ENCODE measurements at places on chromosomes 7 and 10. TPM values are rescaled to one million over a fixed set of nuclear protein-coding genes. Genes with fewer than 3 reads are reported as not detected.

The KNDC1 gene
- 0.50 TPM for total RNA-seq

The UBE2D1 gene
- 12.1 TPM for total RNA-seq

The NME8 gene
- not detected for total RNA-seq

The RET gene
- 0.77 TPM for total RNA-seq

The C10orf95 gene
- total RNA-seq, result under 0.01 TPM

The NPY4R2 gene
- total RNA-seq, result not detected

The ZPBP gene
- total RNA-seq, result not detected

The SLC39A12 gene
- total RNA-seq, result not detected

The PPP1R17 gene
- total RNA-seq, result not detected

The LOXL4 gene
- 52.6 TPM for total RNA-seq

The CYP3A7 gene
- 37.8 TPM for total RNA-seq

The FGFBP3 gene
- total RNA-seq, result 0.50 TPM

The CLRN3 gene
- not detected for total RNA-seq

The GATA3 gene
- total RNA-seq, result not detected

The SMNDC1 gene
- 7.2 TPM for total RNA-seq

The PLCE1 gene
- 0.33 TPM for total RNA-seq

The ACSM6 gene
- total RNA-seq, result not detected

The ITIH5 gene
- total RNA-seq, result 49.3 TPM

The VKORC1L1 gene
- 12.7 TPM for total RNA-seq

The PNLIPRP1 gene
- not detected for total RNA-seq

The FXYD4 gene
- total RNA-seq, result not detected

The TMEM225B gene
- total RNA-seq, result 1.2 TPM

The HTR5A gene
- not detected for total RNA-seq

The DBF4 gene
- 13.9 TPM for total RNA-seq

The NPTX2 gene
- under 0.01 TPM for total RNA-seq

The UCMA gene
- total RNA-seq, result not detected

The EPO gene
- not detected for total RNA-seq

The FAM149B1 gene
- total RNA-seq, result 44.9 TPM

The TEX36 gene
- total RNA-seq, result not detected

The METTL2B gene
- 30.9 TPM for total RNA-seq

The ATRNL1 gene
- total RNA-seq, result 0.33 TPM

The SORBS1 gene
- total RNA-seq, result 0.26 TPM

The HKDC1 gene
- total RNA-seq, result 2.1 TPM

The CALN1 gene
- not detected for total RNA-seq

The CLEC2L gene
- total RNA-seq, result not detected

The JCAD gene
- 27.1 TPM for total RNA-seq

The NKX1-2 gene
- not detected for total RNA-seq

Measured in fibroblast of lung (primary cell).